ENCODE measurements at places on chromosomes 4 and X.

GRCh38 chrX:121504153-121504552 is 456.7 kb downstream of the GLUD2 start:
- DNase-seq, result no peak

GRCh38 chr4:185755451-185755850 is 56.5 kb downstream of the SORBS2 start:
- no peak for DNase-seq

- DNase-seq, result no peak
Observed at GRCh38 chr4:75497133-75497532, 17.1 kb downstream of the RCHY1 start.

DNA sequence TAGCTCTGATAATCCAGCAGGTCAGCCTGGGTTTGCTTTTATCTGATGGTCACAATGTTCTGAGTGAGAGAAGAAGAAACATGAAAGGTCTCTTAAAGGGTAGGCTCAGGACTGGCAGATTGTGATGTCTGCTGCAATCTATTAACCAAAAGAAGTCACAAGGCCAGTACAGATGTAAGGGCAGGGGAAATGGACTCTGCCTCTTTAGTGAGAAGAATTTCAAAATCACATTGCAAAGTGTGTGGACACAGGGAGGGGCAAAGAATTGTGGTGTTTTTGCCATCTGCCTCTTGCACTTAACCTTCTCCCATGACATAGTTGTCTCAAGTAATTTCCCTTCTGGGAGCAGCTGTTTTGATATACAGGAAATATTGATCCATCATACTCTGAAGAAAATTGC is 40.9 kb downstream of the IL1RAPL1 start:
- DNase-seq, result no peak

- DNase-seq, result no peak
Observed at GRCh38 chr4:156763511-156763910, 208.1 kb downstream of the PDGFC start.

DNA sequence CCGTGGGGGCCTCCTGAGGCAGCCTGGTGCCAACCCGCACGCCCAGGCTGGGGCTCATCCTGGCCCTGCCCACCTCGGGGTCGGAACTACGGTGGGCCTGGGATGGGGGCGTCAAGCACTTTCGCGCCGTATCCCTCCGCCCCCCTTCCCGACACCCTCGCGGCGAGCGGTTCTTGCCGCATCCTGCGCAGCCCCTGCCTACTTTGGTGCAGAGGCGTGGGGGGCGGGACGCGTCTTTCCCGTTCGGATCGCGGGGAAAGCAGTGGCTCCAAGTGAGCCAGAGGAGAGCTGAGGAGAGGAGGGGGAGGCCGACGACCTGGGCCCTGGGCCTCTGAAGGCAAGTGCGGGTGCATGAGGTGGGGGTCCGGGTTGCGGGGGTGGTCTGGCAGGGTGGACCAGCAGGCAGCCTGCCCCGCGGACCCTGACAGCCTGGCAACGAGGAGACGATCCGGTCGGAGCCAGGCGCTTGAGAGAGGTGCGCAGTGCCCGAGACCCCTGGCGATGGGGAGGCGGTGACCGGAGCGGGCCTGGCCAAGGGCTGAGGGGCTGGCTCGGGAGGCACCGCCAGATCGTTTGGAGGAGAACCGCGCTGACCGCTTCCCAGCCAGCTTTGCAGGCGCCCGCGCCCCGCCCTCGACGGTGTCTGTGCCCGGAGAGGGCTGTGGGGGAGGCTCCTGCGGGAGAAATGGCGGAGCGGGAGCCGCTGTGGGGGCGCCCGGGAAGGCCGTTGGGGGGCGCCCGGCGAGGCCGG is at the start of gene GPRASP2:
Gene GPRASP2 (plus strand): TSS at position 233 of the 751 bp plus-strand sequence. CDS start 2,422 bp downstream, outside the sequence.
- no peak for DNase-seq
